NCI-H748 treated with DMSO at 0.1 percent for 48 hours (cell line): ENCODE measurements at places on chromosomes 6 and 20.

DNA sequence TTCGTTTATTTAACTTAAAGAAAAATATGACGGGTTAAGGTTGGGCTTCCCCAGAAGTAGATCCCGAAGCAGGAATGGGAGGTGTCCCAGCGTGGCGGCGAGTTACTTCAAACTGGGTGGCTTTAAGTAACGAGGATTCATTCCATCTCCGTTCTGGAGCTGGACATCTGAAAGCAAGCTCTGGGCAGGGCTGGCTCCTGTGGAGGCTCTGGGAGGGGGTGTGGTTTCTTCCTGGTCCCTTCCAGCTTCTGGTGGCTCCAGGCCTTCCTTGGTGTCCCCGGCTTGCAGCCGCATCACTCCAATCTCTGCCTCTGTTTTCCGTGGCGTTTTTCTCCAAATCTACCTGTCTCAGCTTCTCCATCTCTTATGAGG lies 47.3 kb upstream of the BHLHE23 start:
- DNase-seq = no peak

- DNase-seq = no peak
Measured at GRCh38 chr6:35473075-35473849, 5.1 kb downstream of the RPL10A start.

DNA sequence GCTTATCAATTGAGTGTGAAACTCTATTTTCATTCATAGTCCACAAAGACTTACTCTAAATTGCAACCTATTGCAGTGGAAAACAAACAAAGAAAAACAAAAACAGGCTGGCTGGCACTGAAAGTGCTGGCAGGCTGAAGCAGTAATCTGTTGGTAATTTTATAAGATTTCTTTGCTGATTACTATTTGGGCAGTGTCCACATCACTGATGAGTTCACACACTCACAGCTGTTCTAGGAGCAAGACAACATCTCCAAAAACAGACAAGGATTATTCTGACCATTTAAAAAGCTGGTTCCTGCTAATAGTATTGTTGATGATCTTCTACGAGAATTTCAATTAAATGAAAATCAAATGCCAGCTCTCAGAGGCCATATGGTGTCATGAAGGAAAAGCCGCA lies 26.9 kb downstream of the MARCKS start:
- no peak for DNase-seq

DNA sequence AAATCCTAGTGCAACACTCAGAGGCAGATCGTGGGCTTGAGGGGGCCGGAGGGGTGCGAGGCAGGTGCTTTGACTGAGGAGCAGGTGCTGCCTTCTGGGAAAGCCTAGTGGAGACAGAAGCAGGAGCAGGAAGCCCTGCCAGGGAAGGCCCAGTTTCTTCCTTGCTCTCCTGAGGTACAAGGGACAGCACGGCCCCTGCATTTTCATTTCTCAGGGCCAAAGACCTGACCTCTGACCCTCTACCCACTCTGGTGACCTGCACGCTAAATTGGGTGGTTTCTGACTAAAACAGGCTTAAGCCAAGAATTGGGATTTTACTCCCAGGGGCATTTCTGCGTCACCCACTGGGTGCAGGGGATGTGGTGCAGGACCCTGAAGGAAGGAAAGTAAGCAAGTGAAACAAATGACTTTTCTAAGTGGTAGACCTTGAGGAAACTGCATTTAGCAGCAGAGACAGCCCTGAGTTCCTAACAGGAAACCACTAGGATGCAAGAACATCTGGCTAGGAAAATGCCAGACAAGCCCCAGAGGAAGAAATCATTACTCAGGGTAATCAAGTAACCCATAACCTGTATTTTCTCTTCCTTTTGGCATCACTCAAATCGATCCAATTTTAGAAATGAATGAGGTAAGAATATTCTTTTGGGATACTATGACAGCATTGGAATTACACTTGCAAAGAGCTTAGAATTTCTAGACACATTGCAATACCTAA lies 141.7 kb downstream of the CD164 start:
- no peak for DNase-seq

GRCh38 chr6:140285471-140285870 lies 911.0 kb upstream of the CITED2 start:
- no peak for DNase-seq

GRCh38 chr6:91437315-91437729 lies 850.5 kb upstream of the MAP3K7 start:
- DNase-seq = no peak

DNA sequence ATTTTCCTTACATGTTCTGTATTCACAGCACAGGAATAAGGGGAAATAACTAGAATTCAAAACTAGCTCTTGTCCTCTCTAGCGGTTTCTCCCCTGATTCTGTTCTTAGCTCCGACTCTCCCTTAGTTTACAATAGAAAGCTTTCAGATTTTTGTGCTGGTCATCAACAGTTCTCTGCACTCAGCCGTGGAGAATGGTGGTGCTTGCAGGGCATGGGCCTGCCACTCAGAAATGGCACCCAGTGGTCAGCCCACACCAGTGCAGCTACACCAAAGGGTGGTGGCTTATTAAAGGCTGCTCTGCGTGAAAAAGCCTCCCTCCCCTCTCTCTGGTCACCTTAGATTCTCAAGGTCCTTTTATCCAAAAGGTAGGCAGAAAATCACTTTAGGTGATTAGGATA lies 123.5 kb downstream of the SASH1 start:
- no peak for DNase-seq

- DNase-seq = no peak
Measured at GRCh38 chr6:72819609-72820008, 197.7 kb downstream of the KCNQ5 start.

GRCh38 chr20:36261389-36262105 lies 25.3 kb downstream of the AAR2 start:
- no peak for DNase-seq

GRCh38 chr20:47642118-47642517 lies 140.4 kb downstream of the NCOA3 start:
- no peak for DNase-seq

DNA sequence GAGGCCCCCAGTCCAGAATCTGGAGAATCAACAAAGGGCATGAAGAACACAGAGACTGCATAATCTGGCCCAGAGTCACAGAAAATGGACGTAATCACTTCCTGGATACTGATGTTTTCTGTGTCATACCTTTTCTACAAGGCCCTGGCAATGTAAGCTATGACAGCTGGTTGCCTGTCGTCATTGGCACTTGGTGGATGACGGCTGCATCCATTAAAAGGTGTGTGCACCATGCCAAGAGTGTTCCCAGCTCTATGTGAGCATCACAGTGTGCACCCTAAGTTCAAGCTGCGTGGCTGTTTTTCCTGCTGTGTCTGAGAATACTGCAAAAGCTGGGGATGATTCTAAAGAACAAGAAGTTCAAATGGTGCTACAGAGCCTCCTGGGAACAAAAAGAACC lies 275.2 kb upstream of the CNR1 start:
- DNase-seq = no peak

GRCh38 chr6:28814032-28814976 lies 109.5 kb downstream of the TRIM27 start:
- no peak for DNase-seq

DNA sequence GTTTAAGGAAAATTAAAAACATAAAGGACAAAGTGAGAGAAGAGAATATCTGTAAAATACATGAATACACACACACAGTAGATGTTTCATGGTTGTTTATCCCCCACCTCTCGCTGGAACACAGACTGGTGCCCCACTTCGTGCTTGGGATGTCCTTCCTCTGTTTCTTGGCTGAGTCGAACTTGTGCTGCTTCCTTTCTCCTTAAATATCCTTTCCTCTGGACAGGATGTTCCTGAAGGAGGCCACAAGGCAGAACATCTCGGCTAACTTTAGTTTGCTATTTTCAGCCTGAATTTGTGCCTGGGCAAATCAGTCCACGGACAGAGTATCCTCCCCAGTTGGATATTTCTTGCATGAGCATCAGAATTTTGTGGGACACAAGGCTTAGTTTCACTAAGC lies 54.7 kb upstream of the ZMYND8 start:
- DNase-seq = no peak
